ENCODE measurements at places on chromosomes 13 and 19.

- no peak for DNase-seq
Measured at GRCh38 chr13:51523082-51523518, 61.2 kb upstream of the WDFY2 start.

DNA sequence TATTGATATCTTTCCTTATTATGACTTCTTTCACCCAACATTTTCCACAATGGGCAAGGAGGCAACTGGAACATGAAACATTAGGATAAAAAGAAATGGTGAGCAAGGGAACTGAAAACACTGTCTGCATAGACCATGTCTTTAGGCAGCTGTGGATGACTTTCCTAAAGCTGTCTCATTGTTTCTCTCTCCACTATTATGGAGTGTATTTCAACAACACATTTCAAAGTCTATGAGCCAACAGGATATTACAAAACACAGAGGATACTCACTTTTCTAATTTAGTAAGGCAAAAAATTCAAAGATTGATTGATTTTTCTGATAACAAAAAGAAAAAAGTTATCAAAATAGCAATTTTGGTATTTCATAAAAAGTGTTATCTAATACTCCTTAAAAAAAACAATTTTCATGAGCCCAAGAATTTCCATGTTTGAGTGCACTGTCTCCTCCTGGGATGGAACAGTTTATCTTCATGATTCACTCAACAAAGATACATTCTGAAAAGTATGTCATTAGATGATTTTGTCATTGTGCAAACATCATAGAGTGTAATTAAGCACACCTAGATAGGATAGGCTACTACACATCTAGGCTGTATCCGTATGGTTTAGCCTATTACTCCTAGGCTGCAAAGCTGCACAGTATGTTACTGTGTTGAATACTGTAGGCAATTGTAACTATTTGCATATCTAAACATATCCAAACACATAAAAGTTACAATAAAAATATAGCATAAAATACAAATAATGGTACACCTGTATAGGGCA is 1568.4 kb downstream of the SLITRK5 start:
- DNase-seq = no peak

GRCh38 chr13:110664041-110664440 is 41.9 kb downstream of the CARS2 start:
- DNase-seq = no peak

- DNase-seq = no peak
Measured at GRCh38 chr13:26458196-26458749, 99.2 kb upstream of the WASF3 start.

- no peak for DNase-seq
Measured at GRCh38 chr13:75426421-75426820, 55.5 kb downstream of the TBC1D4 start.

DNA sequence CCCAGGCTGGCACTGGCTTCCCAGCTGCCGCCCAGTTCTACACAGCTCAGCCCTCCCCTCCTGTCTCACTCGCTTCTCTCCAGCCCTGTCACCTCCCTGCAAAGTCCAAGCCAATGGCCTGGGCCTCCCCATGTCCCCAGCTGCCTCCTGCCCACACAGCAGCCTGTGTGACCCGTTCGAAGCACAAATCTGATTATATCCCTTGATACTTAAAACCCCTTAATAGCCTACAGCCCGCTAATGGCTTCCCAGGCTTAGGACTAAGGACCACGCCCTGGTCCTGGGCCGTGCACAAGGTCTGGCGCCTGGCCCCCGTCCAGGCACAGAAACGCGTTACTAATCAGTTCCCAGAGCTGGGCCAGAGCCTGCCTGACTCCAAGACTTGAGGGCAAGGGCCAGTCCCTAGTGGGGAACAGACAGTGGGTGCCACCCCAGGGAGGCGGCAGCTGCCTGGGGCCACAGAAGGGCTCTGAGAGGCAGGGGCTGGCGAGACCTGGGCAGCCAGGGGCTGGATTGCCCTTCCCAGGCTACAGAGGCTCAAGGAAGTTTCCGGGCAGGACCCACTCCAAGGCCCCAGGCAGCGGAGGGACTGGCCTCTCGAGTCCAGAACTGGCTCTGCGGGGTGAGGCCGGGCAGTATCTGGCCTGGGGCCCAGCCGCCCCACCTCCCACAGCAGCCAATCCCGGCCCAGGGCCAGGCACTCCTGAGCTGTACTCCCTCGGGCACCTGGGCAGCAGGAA is 10.4 kb downstream of the XAB2 start:
- DNase-seq = no peak

- DNase-seq = no peak
Measured at GRCh38 chr19:15264061-15264932, 32.0 kb upstream of the EPHX3 start.

DNA sequence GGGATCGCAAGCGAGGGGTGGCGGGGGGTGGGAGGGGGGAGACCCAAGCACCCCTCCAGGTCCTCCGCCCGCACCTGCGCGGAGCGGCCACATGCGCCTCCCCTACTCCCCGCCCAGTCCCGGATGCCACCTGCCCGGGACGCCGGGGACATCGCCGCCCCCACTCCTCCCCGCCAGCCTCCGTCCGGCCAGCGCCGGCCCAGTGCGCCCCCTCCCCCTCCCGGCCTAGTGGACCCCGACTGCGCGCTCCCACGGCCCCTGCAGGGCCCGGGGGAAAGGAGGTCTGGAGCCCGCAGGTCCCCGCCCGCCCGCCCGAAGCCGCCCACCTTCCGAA is 263 bp downstream of the RHPN2 start:
- no peak for DNase-seq

DNA sequence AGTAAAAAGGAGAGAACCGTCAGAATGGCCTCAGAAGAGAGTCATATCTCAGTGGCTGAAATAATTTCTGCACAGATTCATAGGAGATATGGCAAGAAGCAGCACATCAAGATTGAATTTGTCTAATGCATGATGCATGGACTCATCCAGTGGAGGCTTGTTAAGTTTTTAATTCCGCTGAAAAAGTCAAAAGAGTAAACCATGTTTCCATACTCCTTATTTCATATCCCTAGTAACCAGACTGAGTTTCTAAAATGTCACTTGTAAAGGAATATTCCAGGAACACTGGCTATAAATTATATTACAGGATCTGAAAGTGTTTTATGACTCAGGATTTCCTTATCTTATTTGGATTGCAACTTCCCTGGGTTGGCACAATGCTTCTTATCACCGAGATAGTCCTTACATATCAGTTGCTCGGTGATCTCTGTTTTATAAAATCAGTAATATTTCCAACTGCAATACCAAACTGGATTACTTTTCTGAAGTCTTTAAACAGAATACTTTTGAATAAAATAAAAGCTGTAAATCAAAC is 180.2 kb upstream of the TSC22D1 start:
- DNase-seq = no peak

GRCh38 chr13:96020155-96020575 is 33.0 kb downstream of the UGGT2 start:
- DNase-seq = no peak

DNA sequence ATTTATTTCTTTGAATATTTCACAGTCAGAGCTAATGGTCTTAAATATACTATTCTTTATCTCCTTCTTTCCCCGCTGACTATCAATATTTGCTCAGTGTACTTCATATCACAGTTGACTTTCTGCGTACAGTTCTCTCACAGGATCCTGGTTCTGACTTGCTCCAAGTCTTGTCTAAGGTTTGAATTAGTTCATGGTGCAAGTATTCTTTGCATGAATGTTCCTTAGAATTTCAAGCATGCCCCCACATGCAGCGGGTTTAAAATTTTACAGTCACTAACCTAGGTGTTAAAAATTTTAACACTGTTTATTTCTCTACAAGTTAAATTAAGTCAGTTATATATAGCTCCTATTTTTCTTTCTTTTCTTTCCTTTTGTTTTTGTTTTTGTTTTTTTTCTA is 20.8 kb upstream of the KLF12 start:
- no peak for DNase-seq

DNA sequence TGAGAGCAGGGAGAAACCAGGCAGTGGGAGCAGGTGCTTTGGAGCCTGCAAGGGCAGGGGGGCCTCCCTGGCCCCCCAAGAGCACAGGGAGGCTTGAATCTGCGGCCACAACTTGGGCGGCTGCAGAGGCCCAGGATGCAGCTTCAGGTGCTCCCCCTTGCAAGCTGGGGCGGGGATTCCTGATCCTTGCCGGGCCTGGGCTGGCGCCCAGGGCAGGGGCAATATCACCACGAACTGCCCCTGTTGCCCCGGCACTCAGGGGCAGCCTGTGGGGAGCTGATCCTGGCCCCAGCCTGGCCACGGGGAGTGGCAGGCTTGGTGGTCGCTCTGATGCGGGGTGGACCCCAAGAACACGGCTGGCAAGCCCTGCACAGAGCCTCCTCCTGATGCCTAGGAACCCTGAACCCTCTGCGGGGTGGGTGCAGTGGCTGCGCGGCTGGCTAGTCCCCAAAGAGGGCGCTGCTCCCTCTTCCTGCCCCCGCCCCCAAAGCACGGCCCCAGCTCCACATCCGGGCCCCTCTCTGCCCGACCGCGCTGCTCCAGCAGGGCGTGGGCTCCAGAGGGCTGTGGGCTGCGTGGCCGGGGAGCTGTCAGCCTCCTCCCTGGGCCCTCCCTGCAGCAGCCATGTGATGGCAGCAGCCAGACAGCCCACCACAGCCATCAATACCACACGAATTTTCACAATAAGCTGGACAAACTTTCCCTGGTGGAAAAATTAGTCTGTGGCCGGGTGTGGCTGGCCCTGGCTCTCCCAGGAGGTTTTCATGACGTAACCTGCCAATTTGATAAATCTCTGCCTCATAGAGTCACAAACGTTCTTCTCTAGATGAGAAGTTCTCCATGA is 21.0 kb downstream of the TNFSF9 start:
- no peak for DNase-seq

- no peak for DNase-seq
Measured at GRCh38 chr13:99941086-99941485, 30.5 kb downstream of the ZIC5 start.

GRCh38 chr13:99384468-99384867 is 77.3 kb upstream of the GPR183 start:
- no peak for DNase-seq

GRCh38 chr13:89832827-89833226 is 1514.7 kb upstream of the MIR17HG start:
- no peak for DNase-seq

GRCh38 chr13:51637852-51638215 is 53.6 kb downstream of the WDFY2 start:
- DNase-seq = no peak

DNA sequence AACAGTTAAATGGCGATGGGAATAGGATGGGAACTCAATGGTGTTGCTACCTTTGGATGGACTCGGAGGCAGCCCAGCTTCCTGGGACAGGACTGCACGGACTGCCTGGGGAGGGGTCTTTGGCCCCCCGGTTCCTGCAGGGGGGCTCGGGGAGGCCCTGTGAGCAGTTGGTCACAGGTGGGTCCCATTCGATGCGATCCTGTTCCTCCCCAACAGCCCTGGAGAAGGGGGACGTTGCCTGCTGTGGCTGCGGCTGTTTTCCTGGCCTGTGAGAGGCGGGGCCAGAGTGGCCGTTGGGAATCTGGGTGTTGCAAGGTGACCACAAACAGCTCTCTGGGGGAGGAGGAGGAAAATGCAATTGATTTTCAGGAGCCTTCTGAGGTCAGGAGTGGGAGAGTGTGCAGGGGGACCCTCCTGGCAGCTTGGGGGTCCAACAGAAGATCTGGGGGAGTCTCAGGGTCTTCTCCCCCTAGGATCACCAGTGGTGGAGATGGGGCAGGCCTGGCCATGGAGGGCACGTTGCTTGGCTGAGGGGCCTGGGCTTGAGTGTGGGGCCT is 1.9 kb upstream of the PLPPR3 start:
- no peak for DNase-seq

- no peak for DNase-seq
Measured at GRCh38 chr13:51746802-51747201, 57.2 kb downstream of the DHRS12 start.

DNA sequence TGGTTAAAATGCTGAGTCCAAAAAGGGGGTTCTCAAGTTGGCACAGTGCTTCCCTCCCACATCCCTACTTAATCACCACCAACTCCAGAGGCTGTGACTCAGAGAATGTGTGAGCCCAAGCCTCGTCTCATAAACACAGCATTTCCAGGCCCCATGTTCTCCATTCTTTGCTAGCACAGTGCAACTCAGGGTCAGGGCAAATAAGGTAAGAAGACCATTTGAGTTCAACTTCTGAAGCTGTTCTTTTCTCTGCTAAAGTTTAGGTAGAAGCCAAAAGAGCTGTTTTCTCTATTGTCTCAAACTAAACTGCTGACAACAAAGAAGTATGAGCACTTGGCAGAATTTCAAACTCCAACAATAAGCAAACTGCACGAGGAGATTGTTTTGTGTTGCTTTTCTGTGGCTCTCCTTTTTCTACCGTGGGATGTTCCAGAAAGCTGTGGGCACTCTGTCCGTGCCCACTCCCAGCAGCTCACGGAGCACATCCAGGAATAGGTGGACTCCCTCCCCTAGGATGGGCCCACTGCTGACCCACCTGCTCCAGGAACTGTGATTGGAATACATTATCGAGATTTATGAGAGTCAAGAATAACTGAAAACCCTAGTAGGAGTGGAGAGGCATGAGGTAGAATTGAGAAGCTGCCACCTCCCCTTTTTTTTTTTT is 494.3 kb downstream of the COG6 start:
- peak; percentile 35 for DNase-seq

DNA sequence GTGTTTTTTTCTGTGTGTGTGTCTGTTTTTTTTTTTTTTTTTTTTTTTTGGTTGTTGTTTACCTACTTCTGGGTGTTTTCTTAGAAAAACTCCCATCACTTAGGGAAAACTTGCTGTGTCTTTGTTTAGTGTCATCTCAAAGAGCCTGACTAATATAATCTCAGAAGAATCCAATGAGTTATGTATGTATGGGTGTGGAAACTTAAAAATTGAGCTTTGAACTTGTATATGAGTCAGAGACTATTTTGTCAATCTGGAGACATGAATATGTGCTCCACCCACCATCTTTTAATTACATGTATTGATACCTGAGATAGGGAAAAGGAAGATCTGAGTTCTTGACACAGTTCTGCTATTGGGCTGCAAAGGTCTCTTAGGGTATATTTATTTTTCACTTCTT is 140.7 kb upstream of the SPRY2 start:
- DNase-seq = no peak

GRCh38 chr19:41324921-41325639 is 15.1 kb downstream of the CCDC97 start:
- no peak for DNase-seq

GRCh38 chr19:32427536-32427935 is 22.0 kb downstream of the DPY19L3 start:
- DNase-seq = no peak
